GM10248 (cell line): ENCODE measurements at places on chromosomes 3 and 15.

GRCh38 chr15:39580485-39581241 is at the start of gene THBS1:
Gene THBS1 (plus strand): TSS chr15:39581079. CDS start chr15:39581858, 779 bp downstream.
- DNase-seq: no peak

DNA sequence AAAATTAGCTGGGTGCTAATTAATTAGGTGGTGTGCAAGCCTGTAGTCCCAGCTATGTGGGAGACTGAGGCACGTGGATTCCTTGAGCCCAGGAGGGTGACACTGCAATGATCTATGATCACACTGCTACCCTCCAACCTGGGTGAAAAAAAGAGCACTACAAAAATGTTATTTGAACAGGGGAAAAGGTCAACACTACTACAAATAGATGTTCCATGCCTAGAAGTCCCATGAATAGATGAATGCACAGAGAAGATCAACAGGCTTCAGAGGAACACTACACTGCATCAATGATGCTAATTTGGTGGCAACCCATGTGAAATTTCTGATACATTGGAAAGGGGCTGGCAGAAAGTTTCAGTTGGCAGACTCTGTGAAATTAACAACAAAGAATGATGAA is 105.4 kb upstream of the FHIT start:
- DNase-seq: no peak

GRCh38 chr15:96262097-96262496 is 68.4 kb upstream of the NR2F2 start:
- no peak for DNase-seq

DNA sequence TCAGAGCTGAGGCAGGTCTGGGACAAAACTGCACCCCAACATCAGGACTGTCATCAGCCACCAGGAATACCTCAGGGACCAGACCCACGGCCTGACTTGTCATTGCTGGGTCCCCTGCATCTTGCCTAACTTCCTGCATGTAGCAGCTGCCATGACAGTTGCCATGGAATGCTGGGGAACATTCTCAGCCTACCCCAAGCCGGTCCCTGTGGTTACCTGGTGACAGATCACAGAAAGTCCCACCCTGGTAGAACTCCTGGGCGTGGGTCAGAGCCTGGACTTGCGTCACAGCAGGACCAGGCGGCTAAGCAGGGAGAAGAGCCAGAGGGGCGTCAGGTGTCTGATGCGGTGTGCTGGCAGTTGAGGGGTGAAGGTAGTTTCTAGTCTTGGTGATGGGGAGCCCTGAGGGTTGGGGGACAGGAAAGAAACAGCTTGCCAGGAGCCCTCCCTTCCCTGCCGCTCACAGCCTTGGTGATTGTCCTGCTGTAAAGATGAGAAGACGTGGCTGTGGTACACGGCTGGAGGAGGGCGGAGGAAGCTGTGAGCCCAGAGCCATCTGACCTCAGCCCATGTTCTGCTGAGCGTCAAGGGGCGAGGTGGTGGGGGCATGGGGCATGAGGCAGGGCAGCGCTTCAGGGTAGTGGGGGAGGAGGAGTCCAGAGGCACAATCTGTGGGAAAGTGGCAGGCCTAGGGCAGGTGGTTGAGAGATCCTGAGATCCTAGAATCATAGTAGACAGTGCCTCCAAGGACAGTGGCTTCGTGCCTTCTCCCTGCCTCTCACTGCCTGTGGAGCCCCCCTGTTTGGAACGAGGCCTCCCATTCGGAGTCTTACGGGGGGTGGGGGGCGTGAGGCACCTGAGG is 5.4 kb downstream of the H1-8 start:
- no peak for DNase-seq

DNA sequence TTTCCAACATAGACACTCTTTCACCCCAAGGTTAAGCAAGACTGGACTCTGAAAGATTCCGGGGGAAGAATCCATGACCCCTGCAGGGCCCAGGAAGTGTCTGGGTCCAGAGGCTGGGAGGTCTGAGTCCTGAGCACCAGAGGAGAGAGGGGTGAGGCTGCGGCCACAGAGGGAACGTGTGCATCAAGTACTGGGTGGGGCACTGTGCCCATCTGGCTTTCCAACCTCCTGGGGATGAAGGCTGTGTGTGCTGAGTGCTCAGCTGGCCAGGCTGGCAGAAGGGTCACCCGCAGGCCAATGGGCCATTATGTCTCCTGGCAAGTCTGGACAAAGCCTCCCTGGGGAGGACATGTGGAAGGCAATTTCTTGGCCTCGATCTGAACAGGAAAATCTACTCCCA is 3.3 kb downstream of the CHRNA3 start:
- DNase-seq: no peak

GRCh38 chr15:81544385-81544784 is 170.4 kb upstream of the TMC3 start:
- no peak for DNase-seq
